SK-N-DZ (cell line): ENCODE measurements at places on chromosomes 5 and 9.

GRCh38 chr5:157827423-157827822 lies 31.5 kb downstream of the CLINT1 start:
- no peak for DNase-seq

DNA sequence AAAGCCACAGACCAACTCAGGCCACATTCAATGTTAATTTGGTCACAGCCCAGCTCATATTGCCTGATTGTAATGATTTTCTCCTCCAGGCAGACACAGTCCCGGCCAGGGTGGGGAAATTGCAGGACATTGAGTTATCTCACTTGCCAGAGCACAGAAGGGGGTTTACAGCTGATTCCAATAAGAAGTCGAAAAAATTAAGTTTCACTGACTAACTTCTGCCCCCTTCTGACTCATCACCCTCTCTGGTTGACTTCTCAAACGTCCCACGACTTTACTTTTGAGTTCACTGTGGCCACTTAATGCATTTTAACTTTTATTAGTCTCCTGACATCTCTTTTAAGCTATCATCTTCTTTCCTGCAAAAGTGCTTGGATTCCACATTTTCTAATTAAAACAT lies 321.4 kb upstream of the WWC1 start:
- DNase-seq = no peak

DNA sequence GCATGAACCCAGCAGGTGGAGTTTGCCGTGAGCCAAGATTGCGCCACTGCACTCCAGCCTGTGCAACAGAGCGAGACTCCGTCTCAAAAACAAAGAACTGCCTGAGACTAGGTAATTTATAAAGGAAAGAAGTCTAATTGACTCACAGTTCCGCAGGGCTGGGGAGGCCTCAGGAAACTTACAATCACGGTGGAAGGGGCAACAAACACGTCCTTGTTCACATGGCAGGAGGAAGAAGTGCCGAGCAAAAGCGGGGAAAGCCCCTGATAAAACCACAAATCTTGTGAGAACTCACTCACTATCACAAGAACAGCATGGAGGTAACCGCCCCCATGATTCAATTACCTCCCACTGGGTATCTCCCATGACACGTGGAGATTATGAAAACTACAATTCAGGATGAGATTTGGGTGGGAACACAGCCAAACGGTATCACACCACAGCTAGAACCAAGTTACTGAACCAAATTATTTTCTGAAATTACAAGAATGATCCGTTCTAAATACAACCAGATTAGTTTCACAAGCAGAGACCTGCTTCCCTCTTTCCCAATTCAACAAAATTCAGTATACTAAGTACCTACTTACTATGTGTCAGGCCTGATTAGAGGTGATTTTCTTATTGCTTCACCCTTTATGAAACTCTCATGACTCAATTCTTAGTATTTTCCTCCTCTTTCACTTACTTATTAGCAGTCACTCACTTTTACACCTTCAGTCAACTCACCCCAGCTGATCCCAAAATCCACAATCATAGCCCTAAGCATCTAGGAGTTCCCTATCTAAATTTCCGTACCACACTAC lies 8.4 kb downstream of the UBTD2 start:
- no peak for DNase-seq

GRCh38 chr9:74304598-74304997 lies 192.5 kb upstream of the RORB start:
- no peak for DNase-seq

- DNase-seq = peak; percentile 16
Measured at GRCh38 chr9:87336407-87336806, 161.3 kb upstream of the DAPK1 start.

DNA sequence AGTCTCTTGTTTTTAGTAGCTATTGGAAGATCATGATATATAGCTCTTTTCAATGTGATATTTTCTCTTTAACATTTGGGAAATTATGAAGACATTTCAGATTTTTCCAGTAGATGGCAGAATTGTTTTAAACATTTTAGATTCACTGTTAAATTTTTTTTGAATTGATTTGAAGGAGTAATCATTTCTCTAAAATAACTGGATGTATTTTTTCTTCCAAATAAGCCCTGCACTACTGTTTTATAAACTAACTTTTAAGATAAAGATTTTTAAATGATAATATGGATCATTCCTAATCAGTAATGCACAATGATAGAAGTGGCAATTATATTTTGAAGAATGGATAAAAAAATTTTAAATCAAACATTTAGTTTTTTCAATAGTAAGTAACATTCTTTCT lies 14.2 kb downstream of the NDUFAF2 start:
- peak; percentile 40 for DNase-seq
